Osteocyte (in vitro differentiated cells): ENCODE measurements at places on chromosomes 11 and 22. TPM values are rescaled to one million over a fixed set of nuclear protein-coding genes. Genes with fewer than 3 reads are reported as not detected.

DNA sequence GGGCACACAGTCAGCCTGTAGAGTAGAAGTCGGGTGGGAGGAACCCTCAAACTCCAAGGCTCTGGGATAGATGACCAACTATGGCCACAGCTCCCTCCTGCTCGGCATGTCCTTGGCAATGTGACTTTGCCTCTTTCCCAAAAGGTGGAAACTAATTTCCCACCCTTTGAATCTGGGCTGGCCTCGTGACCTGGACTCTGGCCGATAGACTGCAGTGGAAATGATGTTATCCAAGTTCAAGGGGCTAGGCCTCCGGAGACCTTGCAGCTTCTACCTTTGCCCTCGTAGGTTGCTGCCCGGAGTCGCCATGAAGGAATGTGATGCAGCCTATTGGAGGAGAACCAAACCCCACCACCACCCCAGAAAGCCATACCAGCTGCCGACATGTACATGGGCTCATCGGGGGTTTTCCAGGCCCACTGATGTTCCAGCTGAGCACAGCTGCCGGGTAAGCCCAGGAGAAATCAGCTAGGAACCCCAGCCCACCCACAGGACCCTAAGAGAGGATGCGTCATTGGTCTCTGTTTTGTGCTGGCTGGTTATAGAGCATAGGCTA is 30.4 kb downstream of the KCNJ4 start:
- H3K4me1 ChIP-seq = no peaks in the 10 kb centered on the region
- DNase-seq = no peak
- H3K36me3 ChIP-seq = no peaks in the 10 kb centered on the region
- H3K4me3 ChIP-seq = no peak overlapping the region
- H3K27me3 ChIP-seq = no peaks in the 10 kb centered on the region

DNA sequence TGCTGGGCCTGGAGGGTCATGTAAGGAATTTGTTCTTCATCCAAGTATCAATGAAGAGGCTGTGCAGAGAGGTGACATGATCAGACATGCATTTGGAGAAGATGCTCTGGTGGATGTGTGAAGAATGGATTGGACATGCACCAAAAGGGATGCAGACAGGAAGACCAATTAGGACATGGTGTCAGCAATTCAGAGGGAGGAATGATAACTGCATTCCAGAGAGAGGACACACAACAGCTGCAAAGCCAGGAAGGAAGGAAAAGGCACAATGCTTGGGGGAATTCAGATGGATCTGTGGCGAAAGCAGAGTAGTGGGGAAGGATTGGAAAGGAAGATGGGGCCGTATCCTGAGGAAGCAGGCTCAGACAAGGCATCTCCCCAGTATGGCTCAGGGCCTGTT is 5.2 kb upstream of the ARRB1 start:
- no peaks in the 10 kb centered on the region for H3K27me3 ChIP-seq
- DNase-seq = no peak

DNA sequence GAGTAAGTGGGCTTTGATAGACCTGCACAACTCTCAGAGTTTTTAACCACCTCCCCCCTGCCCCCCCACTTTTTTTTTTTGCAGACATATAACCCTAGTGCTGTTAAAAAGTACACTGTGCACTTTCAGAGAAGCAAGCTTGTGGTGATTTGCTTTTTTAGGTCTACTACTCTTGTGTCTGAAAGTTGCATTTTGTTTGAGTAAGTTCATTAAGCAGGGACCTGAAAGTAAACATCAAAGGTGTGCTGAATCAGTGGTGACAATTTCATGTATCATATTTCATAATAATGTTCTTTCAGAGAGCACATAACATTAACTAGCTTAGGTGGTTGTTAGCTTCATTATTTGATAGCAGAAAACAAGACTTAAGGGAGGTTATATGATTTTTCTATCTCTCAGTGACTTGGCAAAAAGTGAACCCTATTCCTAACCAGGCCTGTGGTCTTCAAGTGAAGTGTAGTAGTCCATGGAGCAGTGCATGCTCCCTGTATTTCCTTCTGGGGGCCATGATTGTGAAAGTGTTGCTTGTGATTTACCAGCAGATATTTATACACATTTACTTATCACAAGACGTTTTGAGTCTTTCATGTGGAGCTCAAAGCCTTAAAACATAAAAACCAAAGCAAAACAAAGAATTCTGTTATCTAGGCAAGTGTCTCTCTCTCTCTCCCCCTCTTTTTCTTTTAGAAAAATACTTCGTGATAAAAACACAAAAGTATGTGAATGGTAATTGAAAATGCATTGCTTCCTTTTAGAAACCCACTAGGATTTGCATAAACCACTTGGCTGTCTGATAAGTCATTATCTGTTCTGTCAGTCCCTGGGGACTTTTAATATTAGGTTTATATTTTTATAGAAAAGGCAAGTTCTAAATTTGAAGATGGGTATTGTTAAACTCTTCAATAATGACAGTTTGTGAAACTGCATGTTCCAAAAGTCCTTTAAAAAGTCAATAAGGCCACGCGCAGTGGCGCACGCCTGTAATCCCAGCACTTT is 7.5 kb upstream of the RAG2 start:
- H3K27ac ChIP-seq = no peak overlapping the region
- no peak overlapping the region for H3K4me3 ChIP-seq
- H3K27me3 ChIP-seq = no peaks in the 10 kb centered on the region

GRCh38 chr11:12725055-12725862 is 51.0 kb downstream of the TEAD1 start:
- no peaks in the 10 kb centered on the region for H3K36me3 ChIP-seq
- H3K4me1 ChIP-seq = peaks cover 91% of the 10 kb centered on the region
- peak overlapping the region; percentile 91 for H3K27ac ChIP-seq
- no peaks in the 10 kb centered on the region for H3K27me3 ChIP-seq
- no peak overlapping the region for H3K4me3 ChIP-seq

- H3K36me3 ChIP-seq = no peaks in the 10 kb centered on the region
- no peak for DNase-seq
- H3K4me3 ChIP-seq = no peak overlapping the region
- no peaks in the 10 kb centered on the region for H3K4me1 ChIP-seq
Measured at GRCh38 chr11:17747131-17747955, 12.8 kb downstream of the KCNC1 start.

The CHRDL2 gene
- total RNA-seq = not detected in 2 replicates

DNA sequence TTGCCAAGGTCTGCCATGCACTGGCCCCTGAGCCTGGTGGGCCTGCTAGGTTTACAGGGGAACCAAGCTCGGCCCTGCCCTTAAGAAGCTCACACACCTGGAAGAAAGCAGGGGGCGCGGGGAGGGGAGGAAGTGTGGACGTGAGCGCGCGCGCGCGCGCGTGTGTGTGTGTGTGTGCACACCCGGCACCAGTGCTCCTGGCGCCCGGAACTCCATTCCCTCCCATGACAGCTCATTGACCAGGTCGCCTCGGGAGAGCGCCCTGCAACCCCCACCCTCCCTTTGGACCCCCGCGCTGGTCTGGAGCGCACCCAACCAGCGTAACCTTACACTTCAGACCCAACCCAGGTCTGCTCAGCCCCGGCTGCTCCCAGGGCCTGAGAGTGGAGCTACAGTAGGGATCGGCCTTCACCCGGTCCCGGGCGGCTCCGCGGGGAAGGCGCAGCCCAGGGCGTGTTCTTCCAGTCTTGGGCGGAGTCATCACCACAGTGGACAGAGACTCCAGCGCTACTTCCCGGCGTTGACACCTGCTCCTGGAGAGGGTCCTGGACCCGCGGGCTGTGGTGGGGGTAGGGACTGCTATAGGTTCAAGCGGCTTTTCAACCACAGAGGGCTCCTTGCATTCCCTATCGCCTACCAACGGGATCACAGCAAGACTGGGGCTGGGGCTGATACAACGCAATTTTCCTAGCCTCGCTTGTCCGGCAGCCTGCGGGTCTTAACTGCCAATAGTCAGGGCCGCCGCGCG is 1.5 kb downstream of the GALNT18 start:
- peak overlapping the region; percentile 87 for H3K4me3 ChIP-seq
- no peak for DNase-seq
- H3K27ac ChIP-seq = peak overlapping the region; percentile 69
- no peaks in the 10 kb centered on the region for H3K27me3 ChIP-seq
- H3K36me3 ChIP-seq = peaks cover 3% of the 10 kb centered on the region

The CBLIF gene
- total RNA-seq = not detected in 2 replicates

DNA sequence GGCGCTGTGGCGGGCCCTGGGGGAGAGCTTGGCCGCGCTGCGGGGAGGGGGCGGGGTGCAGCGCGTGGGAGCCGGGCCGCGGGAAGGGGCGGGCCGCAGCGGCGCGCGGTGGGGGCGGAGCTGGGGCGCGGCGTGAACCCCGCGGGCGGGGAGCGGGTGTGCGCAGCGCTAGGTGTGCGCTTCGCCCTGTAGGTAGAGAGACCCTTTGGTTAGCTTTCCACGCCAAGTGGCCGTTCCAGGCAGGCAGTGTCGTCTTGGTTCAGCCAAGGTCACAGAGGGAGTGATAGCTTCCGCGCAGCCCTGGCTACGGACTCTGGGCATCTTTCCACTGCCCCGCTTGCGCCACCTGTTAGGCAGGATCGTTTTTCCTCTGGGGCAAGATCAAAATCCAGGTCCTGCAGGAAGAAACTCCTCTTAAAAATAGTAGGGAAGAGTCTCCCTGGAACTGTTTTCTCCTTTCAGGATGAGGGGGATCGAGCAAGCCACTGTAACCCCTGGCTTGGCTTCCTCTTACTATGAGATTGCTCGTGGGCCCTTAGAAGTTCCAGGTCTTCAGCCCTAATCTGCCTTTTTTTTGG is 434 bp downstream of the BANF1 start:
- peaks cover 18% of the 10 kb centered on the region for H3K36me3 ChIP-seq
- peak overlapping the region; percentile 100 for H3K27ac ChIP-seq
- no peaks in the 10 kb centered on the region for H3K27me3 ChIP-seq
- peak overlapping the region; percentile 96 for H3K4me3 ChIP-seq

- no peak overlapping the region for H3K4me3 ChIP-seq
- peaks cover 56% of the 10 kb centered on the region for H3K36me3 ChIP-seq
- DNase-seq = no peak
- H3K27me3 ChIP-seq = no peaks in the 10 kb centered on the region
- no peak overlapping the region for H3K27ac ChIP-seq
Measured at GRCh38 chr11:67136156-67136555, 17.1 kb downstream of the KDM2A start.

DNA sequence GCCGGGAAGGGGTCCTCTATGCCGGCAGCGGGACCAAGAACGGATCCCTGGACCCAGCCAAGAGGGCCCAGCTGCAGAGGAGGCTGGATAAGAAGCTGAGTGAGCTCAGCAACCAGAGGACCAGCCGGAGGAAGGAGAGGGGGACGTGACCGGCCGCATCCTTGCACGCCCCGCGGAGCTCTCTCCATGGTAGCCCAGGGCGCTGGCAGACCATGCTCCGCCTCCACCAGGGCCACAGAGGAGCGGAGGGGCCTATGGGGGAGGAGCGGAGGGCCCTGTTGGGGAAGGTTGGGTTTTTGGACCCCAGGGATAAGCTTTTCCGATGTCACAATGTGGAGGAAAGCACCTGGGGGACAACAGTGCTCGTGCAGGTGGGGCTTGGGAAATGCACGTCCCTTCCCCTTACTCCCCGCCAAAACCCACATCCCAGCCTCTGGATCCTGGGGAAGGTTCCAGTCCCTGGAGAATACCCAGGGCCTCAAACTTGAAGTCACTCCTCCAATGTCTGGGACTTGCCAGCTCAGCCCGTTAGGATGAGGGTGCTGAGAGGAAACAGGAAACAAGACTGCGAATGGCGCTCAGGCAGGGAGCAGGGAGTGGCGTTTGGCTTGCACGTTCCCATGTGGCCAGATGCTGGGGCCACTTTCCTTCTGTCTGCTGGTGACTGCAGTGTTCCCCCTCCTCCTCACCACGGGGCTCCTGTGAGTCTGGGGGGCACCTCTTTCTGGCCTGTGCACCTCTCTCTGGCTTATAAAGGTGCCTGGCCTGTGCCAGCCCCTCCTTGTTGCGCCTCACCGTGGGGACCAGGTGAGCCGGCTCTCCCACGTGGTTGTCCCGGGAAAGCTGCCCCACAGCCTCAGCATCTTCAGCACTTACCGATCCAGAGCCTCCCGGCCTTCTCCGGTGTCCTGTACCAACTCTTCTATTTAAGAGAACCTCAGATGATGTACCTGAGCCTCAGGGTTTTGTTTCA is 36.2 kb downstream of the IGHMBP2 start:
- no peak overlapping the region for H3K27ac ChIP-seq
- H3K27me3 ChIP-seq = no peaks in the 10 kb centered on the region
- H3K4me3 ChIP-seq = no peak overlapping the region
- peaks cover 16% of the 10 kb centered on the region for H3K36me3 ChIP-seq
- no peak for DNase-seq

The NLRP6 gene
- not detected in 2 replicates for total RNA-seq

- peaks cover 3% of the 10 kb centered on the region for H3K36me3 ChIP-seq
- DNase-seq = peak; percentile 87
- no peaks in the 10 kb centered on the region for H3K27me3 ChIP-seq
- H3K4me3 ChIP-seq = no peak overlapping the region
- peaks cover 17% of the 10 kb centered on the region for H3K4me1 ChIP-seq
Measured at GRCh38 chr22:39135092-39135896, 17.2 kb downstream of the CBX7 start.

The SYT12 gene
- total RNA-seq = 1.4 and 1.7 TPM in 2 replicates

DNA sequence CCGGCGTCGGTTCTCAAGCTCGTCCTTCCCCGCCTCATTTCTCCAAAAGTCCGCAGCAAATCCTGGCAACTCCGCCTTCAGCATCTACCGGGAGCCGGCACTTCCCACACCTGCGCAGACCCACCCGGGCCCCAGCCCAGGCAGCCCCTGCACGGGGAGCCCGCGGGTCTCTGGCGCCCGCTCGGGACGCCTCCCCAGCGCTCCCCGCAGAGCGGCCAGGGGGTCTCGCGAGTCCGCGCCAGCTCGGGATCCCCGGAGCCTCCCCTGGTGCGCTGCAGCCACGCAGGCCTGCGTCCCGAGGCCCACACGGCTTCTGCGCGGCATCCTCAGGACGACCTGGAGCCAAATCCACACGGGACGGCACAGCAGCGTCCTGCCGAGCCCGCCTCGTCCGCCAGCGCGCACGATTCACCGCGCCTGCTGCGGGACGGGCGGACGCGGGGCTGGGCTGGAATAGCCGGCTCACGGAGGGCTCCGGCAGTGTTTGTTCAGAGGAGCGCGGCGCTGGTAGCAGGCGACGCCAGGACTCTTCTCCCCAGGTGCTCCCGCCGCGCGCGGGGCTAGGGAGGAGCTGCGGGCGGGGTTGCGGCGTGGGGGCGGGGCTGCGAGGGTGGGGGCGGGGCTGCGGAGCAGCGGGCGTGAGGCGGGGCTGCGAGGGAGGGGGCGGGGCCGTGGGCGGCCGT is 816 bp upstream of the PHRF1 start:
- peak overlapping the region; percentile 79 for H3K4me3 ChIP-seq
- no peak for DNase-seq
- H3K36me3 ChIP-seq = no peaks in the 10 kb centered on the region
- H3K27ac ChIP-seq = no peak overlapping the region

- no peak overlapping the region for H3K27ac ChIP-seq
- no peak for DNase-seq
- H3K27me3 ChIP-seq = no peaks in the 10 kb centered on the region
- peaks cover 9% of the 10 kb centered on the region for H3K4me1 ChIP-seq
- H3K4me3 ChIP-seq = no peak overlapping the region
Measured at GRCh38 chr11:28146123-28146751, 38.0 kb downstream of the METTL15 start.

DNA sequence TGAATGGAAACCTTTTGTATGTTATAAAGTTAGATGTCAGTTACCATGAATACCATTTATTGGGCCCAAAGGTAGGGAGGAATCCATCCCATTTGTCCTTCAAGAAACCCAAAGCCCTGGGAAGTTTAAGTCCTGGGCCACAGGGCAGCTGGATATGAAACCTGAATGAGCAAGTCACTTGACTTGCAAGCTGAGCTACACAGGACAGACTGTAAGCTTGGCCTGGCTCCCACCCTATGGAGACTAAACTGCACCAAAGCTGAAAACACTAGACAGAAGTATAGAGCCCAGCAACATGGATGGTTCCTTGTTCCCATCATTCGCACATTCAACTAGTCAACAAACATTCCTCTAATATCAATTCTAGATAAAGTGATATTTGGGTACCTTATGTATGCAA is 71.3 kb downstream of the KCNC1 start:
- H3K4me1 ChIP-seq = no peaks in the 10 kb centered on the region
- no peak overlapping the region for H3K27ac ChIP-seq
- no peaks in the 10 kb centered on the region for H3K27me3 ChIP-seq
- DNase-seq = no peak
- no peak overlapping the region for H3K4me3 ChIP-seq
- no peaks in the 10 kb centered on the region for H3K36me3 ChIP-seq
